ENCODE measurements at places on chromosomes 2 and 18. TPM values are rescaled to one million over a fixed set of nuclear protein-coding genes. Genes with fewer than 3 reads are reported as not detected.

The LYG2 gene
- not detected for total RNA-seq

The EHD3 gene
- 4.1 TPM for total RNA-seq

The IL36G gene
- not detected for total RNA-seq

The POLR1A gene
- total RNA-seq = 22.0 TPM

The ERICH2 gene
- total RNA-seq = not detected

The TMEM198 gene
- 0.37 TPM for total RNA-seq

The ARID5A gene
- total RNA-seq = 105 TPM

The ALLC gene
- not detected for total RNA-seq

Measured in T-cell (primary cell).